Activated CD4-positive, alpha-beta T cell treated with anti-CD3 and anti-CD28 coated beads, Interleukin-2, amount 10 ng/mL, durations not matched to agents 24 days and 14 days (primary cell): ENCODE measurements at places on chromosomes 1 and 21. TPM values are rescaled to one million over a fixed set of nuclear protein-coding genes. Genes with fewer than 3 reads are reported as not detected.

SPRR5 gene
- total RNA-seq, result not detected in 2 replicates

CAPN8 gene
- total RNA-seq, result not detected in 2 replicates

NOTCH2NLA gene
- total RNA-seq, result 32.5 TPM in 2 replicates

FNBP1L gene
- 0.14 and 0.24 TPM in 2 replicates for total RNA-seq

SKI gene
- total RNA-seq, result 40.7 and 41.1 TPM in 2 replicates

FCER1A gene
- not detected in 2 replicates for total RNA-seq

ZBTB40 gene
- total RNA-seq, result 18.2 and 19.0 TPM in 2 replicates

AQP10 gene
- total RNA-seq, result not detected in 2 replicates

HSPA6 gene
- 0.91 and 1.2 TPM in 2 replicates for total RNA-seq

IL20 gene
- not detected in 2 replicates for total RNA-seq

MKNK1 gene
- 41.8 and 42.5 TPM in 2 replicates for total RNA-seq
